Fibroblast of skin of right quadriceps (primary cell): ENCODE measurements at places on chromosomes 4 and X.

DNA sequence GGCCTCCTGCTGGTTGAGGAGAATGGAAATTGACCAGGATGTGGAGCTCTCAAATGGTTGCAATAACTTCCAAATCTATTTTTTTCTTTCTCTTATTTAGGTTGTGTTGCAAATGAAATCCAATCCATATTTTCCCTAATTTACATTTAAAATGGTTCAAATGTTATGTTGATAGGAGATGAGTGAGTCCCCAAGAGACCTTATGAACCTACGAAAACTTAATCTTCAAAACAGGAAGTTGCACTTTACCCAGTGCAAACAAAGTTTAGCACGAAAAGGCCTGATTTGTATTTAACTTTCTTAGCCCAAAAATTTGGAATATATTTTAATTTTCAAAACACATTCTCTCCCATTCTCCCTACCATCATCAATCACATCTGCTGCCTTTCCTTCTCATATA is 59.3 kb upstream of the NDP start:
- DNase-seq, result no peak

DNA sequence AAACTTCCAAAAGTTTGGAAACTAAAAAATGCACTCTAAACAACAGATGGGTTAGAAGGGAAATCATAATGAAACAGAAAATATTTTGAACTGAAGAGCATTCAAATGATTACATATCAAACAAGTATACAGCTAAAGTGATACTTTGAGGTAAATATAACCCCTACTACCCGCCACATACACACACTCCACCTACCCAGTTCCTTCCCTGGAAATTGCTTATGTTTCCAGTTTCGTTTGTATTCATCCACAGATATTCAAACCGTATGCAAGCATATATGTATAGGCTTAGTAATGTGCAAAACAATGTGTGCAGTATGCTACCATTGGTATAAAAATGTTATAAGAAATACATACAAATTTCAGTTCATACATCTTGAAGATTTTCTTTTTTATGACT is 95.5 kb downstream of the SMIM20 start:
- DNase-seq, result no peak

- DNase-seq, result peak; percentile 32
Measured at GRCh38 chrX:17030580-17031270, 84.3 kb downstream of the REPS2 start.

GRCh38 chrX:49947781-49948180 is 25.4 kb downstream of the CLCN5 start:
- DNase-seq, result no peak

DNA sequence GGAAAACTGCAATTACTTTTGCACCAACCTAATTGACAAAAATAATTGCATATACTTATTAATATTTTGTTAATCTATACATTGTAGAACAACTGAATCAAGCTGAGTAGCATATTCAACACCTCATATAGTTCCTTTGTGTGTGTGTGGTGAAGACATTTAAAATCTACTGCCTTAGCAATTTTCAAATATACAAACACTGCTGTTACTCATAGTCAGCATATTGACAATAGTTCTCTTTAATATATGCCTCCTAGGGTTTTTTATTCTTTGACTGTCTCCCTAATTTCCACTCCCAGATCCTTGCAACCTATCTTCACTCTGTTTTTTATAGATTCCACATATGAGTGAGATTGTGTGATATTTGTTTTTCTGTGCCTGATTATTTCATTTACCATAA is 426.8 kb downstream of the PPARGC1A start:
- no peak for DNase-seq

DNA sequence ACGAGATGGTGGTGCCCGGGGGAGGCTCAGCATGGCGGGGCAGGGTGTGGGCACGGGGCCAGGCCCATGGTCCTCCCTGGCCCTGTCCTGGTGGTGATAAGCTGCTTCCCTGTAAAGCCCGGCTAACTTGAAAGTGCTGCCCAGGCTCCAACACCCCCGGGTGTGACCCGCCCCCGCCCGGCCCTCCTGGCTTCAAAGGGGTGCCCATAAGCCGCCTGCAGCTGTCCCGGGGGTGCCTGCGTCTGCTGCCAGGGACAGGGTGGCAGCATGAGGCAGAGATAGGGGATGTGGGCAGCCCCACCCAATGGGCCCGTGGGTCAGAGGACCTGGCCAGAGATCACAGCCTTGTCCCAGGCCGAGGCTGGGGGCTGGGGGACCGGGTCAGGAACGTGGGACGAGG is 18.1 kb downstream of the FGFRL1 start:
- no peak for DNase-seq

DNA sequence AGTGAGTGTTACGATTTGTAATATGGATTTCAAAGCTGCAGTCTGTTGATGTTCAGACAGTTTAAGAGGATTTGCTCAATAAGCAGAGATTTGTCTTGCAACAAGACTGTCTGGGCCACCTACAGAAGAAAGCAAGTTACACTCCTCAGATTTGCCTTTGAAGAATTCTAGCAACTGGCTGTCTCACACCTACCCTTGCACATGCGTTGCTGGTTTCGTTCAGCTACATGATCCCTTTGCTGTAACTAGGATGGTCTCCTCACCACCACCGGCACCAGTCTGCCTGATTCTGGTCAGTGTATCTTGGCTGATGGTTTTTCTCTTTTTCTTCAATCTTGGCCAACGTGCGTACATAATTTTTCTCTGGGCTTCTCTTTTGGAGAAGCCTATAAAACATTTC is 172.7 kb upstream of the LCORL start:
- DNase-seq, result no peak

- DNase-seq, result no peak
Measured at GRCh38 chr4:1396806-1397455, 9.3 kb downstream of the NKX1-1 start.

DNA sequence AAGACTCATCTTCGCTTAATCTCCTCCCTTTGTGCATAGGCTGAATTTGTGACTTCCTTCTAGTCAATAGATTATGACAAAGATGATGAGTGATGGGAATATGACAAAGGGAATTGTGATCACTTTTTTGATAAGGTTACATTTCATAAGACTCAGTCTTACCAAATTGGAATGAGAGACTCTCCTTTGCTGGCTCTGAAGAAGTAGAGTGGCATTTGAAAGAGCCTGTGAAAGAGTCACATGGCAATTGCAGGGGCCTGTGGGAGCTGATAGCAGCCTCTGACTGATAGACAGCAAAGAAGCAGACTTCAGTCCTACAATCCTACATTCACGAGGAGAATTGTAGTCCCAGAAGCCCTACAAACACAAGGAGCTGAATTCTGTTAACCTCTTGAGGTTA is 44.9 kb upstream of the ADAMTS3 start:
- DNase-seq, result no peak

GRCh38 chr4:185304944-185305690 is 90.6 kb downstream of the LRP2BP start:
- DNase-seq, result peak; percentile 31

DNA sequence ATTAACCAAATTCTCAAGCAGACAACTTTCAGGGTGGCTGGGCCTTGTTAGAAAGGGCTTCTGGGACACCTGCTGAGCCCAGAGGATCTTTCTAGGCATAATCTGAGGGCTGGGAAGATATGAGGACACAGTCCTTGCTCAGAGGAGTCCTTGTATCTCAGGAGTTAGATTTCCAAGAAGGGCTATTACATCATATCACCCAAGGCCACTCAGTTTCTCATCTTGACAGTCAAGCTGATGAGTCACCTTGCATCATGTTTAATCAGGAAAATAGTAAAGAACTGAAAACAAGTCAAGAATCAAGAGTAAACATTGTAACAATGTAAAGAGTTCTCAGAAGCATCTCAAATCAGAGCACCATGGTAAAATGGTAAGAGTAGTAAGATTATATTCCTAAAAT is 4.0 kb downstream of the PCYT1B start:
- DNase-seq, result no peak

- no peak for DNase-seq
Measured at GRCh38 chrX:133529578-133529977, 114.3 kb upstream of the GPC4 start.

DNA sequence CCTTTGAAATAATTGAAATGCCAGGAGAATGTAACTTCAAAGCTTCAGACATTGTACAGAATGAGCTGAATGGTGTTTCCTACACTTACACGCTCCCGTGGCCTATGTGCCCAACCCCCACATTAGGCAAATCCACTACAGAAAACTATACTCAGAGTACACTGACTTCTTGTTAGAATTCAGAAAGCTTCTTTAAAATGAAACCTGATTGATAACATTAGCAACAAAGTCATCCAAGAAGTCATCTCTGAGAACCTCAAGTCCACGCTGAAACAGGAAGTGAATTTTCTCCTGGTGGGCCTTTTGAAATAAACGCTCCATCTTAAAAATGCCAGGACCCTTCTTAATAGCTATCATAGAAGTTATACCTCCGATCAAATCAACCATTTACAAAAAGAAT is 136.3 kb downstream of the TSPAN5 start:
- DNase-seq, result no peak

DNA sequence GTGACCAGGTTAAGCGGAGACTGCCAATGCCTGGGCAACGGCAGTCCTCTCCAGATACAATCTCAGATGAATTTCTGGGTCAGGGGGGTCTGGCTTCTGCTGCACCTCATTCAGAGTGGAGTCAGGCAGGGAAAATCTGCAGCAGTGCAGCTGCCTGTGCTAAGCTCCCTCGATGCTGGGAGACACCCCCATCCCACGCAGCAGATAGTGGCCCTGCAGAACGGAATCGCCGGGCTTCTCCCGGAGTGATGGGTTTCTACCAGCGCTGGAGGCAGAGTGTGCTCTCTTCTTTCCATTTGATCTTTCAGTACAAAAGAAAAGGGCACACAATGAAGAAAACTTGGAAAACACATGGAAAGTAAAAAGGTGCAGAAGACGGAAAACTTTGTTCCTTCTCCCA is 5.2 kb downstream of the ABLIM2 start:
- DNase-seq, result no peak
